ENCODE measurements at places on chromosomes 6 and 20. TPM values are rescaled to one million over a fixed set of nuclear protein-coding genes. Genes with fewer than 3 reads are reported as not detected.

- no peak for DNase-seq
- peaks cover 5% of the 10 kb centered on the region for H3K27me3 ChIP-seq
- H3K4me1 ChIP-seq = no peaks in the 10 kb centered on the region
- H3K36me3 ChIP-seq = no peaks in the 10 kb centered on the region
- no peak overlapping the region for H3K4me3 ChIP-seq
Measured at GRCh38 chr6:151958332-151958731, 150.8 kb downstream of the ESR1 start.

- H3K4me3 ChIP-seq = no peak overlapping the region
- no peaks in the 10 kb centered on the region for H3K27me3 ChIP-seq
- no peaks in the 10 kb centered on the region for H3K36me3 ChIP-seq
- peak overlapping the region; percentile 88 for H3K27ac ChIP-seq
Measured at GRCh38 chr6:44062771-44063560, 64.3 kb downstream of the MRPL14 start.

DNA sequence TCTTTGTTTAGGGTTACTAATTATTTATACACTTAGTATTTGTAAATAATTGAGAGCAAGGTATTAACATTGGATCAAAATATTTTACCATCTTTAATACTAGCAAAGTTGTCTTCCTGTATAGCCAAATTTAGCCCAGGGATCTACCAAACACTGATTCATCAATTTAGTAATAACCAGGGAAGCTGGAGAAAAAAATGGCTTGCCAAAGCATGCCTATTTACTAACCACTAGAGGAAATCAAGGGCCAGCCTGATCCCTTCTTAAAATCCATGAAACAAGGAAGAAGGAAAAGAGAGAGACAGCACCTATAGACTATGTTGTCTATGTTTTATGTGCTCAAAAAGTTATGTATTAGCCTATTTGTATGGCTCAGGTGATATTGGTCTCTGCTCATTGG, 450.3 kb upstream of the GJE1 start:
- H3K27me3 ChIP-seq = no peaks in the 10 kb centered on the region
- H3K4me3 ChIP-seq = no peak overlapping the region
- no peak for DNase-seq
- no peak overlapping the region for H3K27ac ChIP-seq
- H3K36me3 ChIP-seq = no peaks in the 10 kb centered on the region

HTR1B gene
- total RNA-seq = 0.18 TPM

DNA sequence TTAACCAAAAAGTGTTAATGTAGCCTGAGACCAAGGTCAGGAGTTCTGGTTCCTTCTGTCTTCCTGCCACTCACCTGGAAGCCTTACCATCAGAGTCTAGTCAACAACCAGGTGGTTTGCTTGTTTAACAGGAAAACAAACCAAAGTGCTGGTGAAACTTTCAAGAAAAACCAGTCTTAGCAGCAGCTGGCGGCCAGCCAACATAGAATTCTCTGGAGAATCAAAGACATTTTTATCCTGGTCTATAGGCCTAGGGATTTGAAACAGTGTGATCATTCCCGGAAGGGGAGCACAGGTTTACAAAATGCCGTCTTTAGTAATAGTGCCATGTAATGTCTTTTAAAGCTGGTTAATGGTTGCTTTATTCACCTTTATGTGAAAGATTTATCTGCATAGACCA, 146.6 kb upstream of the AKIRIN2 start:
- no peak overlapping the region for H3K27ac ChIP-seq
- no peaks in the 10 kb centered on the region for H3K27me3 ChIP-seq
- no peak overlapping the region for H3K4me3 ChIP-seq
- DNase-seq = no peak
- H3K4me1 ChIP-seq = no peaks in the 10 kb centered on the region

DNA sequence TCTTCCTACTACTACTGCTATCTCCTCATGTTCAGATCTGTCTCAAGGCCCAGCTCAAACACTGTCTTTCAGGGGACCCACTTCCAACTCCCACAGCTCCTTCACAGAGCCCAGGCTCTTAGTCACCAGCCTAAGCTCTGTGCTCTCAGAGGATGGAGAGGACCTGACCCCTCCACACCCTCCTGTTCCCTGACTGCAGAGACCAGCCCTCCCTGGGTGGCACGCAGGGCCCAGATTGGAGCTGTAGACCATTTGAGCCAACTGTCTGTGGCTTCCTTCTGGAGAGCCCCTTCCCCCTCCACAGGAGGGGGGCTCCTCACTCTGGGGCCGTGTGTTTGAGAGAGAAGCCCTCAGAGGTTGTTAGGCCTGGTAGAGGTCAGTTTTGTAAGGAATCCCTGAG, 9.8 kb downstream of the SNPH start:
- H3K27ac ChIP-seq = no peak overlapping the region
- H3K27me3 ChIP-seq = no peaks in the 10 kb centered on the region
- H3K4me3 ChIP-seq = no peak overlapping the region
- H3K36me3 ChIP-seq = no peaks in the 10 kb centered on the region
- H3K4me1 ChIP-seq = no peaks in the 10 kb centered on the region

DNA sequence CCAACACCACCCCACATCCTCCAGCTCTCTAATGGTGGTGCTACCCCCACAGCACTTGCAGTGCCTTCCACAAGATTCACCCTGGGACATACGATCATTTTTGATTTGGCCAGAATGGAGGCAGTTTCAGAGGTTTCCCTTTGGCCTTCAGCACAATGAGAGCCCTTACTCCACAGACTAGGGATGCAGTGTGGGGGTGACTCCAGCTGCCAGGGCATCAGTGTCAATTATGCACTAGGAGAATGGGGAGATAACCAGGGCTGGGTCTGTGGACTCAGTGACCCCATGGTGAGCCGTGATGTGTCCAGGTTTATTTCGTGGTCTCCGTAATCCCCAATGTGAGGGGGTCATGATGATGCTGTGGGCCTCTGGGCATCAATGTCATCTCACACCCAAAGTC, 31.5 kb upstream of the MICB start:
- H3K36me3 ChIP-seq = no peaks in the 10 kb centered on the region
- no peak overlapping the region for H3K4me3 ChIP-seq
- no peak for DNase-seq

DNA sequence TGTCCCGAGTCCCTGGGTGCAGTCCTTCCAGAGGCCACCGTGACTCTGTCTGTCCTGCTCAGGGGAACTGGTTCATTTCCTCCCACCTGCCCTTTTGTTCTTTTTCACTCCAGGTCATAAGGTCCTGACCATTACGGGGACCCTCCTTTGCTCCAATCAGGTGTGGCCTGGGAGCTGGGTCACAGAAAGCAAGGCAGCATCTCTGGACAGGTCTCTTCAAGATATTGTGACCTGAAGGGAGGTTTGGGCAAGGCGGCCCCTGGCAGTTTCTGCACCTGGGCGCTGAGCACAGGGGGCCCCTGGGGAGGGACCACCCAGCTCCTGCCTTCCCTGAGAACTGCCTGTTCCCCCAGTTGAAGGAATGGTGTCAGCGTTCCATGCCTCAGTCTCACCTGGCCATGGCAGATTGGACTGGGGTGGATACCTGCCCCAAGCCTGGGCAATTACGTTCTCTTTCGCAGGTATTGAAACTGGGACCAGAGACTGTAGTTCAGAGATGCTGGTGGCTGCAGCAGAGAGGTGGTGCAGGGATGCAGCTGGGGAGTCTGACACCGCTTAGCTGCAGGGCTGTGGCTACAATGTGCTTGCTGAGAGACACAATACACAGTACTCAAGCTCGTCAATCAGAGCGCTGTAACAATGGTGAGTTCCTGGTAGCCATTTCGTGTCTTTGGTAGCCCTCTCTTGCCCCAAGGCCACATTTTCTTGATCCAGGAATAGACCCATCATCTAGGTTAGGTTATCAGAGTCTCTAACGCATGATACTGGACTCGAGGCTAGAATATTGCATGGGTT, 15.6 kb upstream of the NELFCD start:
- no peaks in the 10 kb centered on the region for H3K27me3 ChIP-seq
- H3K36me3 ChIP-seq = peaks cover 3% of the 10 kb centered on the region
- DNase-seq = no peak
- no peak overlapping the region for H3K4me3 ChIP-seq
- H3K27ac ChIP-seq = no peak overlapping the region
- peaks cover 4% of the 10 kb centered on the region for H3K4me1 ChIP-seq

MAS1 gene
- total RNA-seq = not detected

GRCh38 chr6:90168693-90169131, 127.9 kb downstream of the BACH2 start:
- no peak for DNase-seq
- peaks cover 7% of the 10 kb centered on the region for H3K36me3 ChIP-seq
- H3K4me1 ChIP-seq = peaks cover 31% of the 10 kb centered on the region
- H3K4me3 ChIP-seq = no peak overlapping the region
- no peaks in the 10 kb centered on the region for H3K27me3 ChIP-seq

- no peaks in the 10 kb centered on the region for H3K36me3 ChIP-seq
- peaks cover 14% of the 10 kb centered on the region for H3K4me1 ChIP-seq
- DNase-seq = no peak
- H3K4me3 ChIP-seq = no peak overlapping the region
Measured at GRCh38 chr6:136764517-136764993, 27.7 kb downstream of the MAP3K5 start.

EBF4 gene
- total RNA-seq = 23.2 TPM

GRCh38 chr6:79797912-79798311, 149.4 kb downstream of the ELOVL4 start:
- H3K4me3 ChIP-seq = no peak overlapping the region
- H3K27me3 ChIP-seq = no peaks in the 10 kb centered on the region
- DNase-seq = no peak
- H3K4me1 ChIP-seq = peaks cover 20% of the 10 kb centered on the region

LY86 gene
- not detected for total RNA-seq

- DNase-seq = no peak
- H3K27me3 ChIP-seq = no peaks in the 10 kb centered on the region
- no peak overlapping the region for H3K4me3 ChIP-seq
- no peaks in the 10 kb centered on the region for H3K36me3 ChIP-seq
- no peaks in the 10 kb centered on the region for H3K4me1 ChIP-seq
Measured at GRCh38 chr6:119243657-119244056, 105.9 kb downstream of the MAN1A1 start.

ARG1 gene
- not detected for total RNA-seq

DNA sequence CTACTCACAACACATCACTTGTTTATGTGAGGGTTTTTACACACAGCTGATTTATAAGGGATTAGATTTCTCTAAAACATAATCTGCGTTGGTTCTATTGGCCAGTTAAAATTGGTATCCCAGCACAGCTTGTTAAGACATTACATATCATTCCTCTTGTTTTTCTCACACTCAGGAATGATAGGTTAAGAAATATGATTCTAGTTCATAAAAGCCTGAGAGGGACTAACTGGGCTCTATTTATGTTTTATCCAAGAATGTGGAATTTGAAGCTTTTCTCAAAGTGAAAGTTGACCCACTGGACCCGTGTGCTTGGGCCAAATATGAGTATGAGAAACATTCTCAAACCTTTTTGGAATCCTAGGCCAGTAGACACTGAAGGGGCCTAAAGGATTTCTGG, 117.3 kb downstream of the TMEM170B start:
- H3K27me3 ChIP-seq = no peaks in the 10 kb centered on the region
- H3K4me3 ChIP-seq = no peak overlapping the region
- DNase-seq = no peak
- peaks cover 57% of the 10 kb centered on the region for H3K4me1 ChIP-seq
- no peak overlapping the region for H3K27ac ChIP-seq

PTK7 gene
- total RNA-seq = 101 TPM

DNA sequence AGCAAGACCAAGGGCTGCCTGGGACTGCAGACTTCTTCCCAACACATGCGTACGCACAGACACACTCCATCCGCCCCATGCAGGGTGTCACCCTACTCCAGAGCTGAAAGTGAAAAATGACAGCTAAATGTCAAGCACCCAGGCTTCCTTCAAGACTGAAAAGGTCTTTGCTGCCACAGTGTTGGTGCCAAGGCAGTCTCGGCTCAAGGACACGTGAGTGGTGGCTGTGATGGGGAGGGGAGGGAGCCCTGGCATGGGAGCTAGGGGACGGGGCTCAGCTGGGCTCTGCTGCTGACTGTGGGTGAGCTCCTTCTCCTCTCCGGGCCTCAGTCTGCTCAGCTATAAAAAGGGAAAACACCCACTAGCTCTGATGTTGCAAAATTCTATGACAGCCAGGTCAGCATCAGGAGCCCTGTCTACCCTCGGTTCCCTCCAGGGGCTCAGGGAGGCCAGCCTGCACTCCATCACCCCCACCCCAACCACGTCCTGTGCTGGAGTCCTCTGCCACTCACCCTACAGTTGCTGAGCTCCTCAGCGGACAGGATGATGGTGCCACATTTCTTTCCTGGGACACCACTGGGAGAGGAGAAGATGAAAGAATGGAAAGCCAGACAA, 47.6 kb downstream of the CPNE5 start:
- H3K4me3 ChIP-seq = peak overlapping the region; percentile 27
- H3K27ac ChIP-seq = no peak overlapping the region
- H3K4me1 ChIP-seq = peaks cover 48% of the 10 kb centered on the region
- H3K36me3 ChIP-seq = no peaks in the 10 kb centered on the region

HDGFL1 gene
- total RNA-seq = not detected

- no peak overlapping the region for H3K4me3 ChIP-seq
- H3K27me3 ChIP-seq = no peaks in the 10 kb centered on the region
- H3K4me1 ChIP-seq = no peaks in the 10 kb centered on the region
- DNase-seq = no peak
- H3K36me3 ChIP-seq = peaks cover 17% of the 10 kb centered on the region
Measured at GRCh38 chr20:36528176-36528874, 13.0 kb upstream of the MYL9 start.

- H3K4me3 ChIP-seq = no peak overlapping the region
- H3K27me3 ChIP-seq = peaks cover 8% of the 10 kb centered on the region
- H3K36me3 ChIP-seq = no peaks in the 10 kb centered on the region
- no peaks in the 10 kb centered on the region for H3K4me1 ChIP-seq
- DNase-seq = no peak
- H3K27ac ChIP-seq = no peak overlapping the region
Measured at GRCh38 chr20:44662261-44662660, 10.8 kb upstream of the ADA start.

DNA sequence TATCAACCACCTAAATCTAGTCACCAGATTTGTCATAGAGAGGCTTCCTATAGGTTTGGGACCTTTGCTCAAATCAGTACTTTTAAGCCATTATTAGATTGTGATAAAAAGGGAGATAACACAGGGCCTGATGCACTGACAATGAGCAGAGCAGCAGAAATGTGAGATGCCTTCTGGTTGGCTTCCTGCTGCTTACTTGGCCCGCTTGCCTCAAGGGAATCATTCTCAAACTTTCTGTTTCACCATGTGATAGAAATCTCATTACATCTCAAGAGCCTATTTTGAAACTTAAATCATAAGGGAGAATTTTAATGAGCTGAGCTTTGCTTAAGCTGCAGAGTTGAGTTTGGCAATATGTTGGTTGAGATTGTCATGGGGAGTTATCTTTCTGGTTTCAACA, 606.0 kb downstream of the DHX35 start:
- H3K36me3 ChIP-seq = no peaks in the 10 kb centered on the region
- no peak overlapping the region for H3K4me3 ChIP-seq
- H3K27me3 ChIP-seq = no peaks in the 10 kb centered on the region
- no peak overlapping the region for H3K27ac ChIP-seq
- no peaks in the 10 kb centered on the region for H3K4me1 ChIP-seq

DDO gene
- not detected for total RNA-seq

- no peak overlapping the region for H3K4me3 ChIP-seq
- no peak overlapping the region for H3K27ac ChIP-seq
- DNase-seq = no peak
- H3K36me3 ChIP-seq = no peaks in the 10 kb centered on the region
- peaks cover 9% of the 10 kb centered on the region for H3K4me1 ChIP-seq
- no peaks in the 10 kb centered on the region for H3K27me3 ChIP-seq
Measured at GRCh38 chr6:12580290-12580689, 136.3 kb upstream of the PHACTR1 start.
